Activated CD4-positive, alpha-beta T cell treated with anti-CD3 and anti-CD28 coated beads, Interleukin-2, amount 50 U/mL, for 4 hours (primary cell): ENCODE measurements at places on chromosomes 2 and 18.

DNA sequence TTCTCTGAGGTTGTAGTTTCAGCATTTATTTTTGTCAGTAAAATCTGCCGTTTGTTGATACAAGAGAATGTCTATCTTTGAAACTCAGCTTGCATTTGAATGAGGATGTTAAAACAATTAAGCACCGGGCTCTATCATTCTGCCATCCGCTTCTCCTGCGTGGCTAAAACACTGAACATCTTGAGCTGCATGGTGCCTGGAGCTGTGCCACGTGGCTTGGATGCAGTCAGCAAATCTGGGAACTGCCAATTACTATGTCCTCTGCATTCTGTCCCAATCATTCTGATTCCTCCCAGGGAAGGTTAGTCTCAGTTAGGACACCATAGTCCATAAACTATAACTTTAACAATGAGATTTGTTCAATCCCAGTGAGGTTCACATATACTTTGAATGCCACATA, 598.4 kb downstream of the FBXO15 start:
- DNase-seq = no peak

DNA sequence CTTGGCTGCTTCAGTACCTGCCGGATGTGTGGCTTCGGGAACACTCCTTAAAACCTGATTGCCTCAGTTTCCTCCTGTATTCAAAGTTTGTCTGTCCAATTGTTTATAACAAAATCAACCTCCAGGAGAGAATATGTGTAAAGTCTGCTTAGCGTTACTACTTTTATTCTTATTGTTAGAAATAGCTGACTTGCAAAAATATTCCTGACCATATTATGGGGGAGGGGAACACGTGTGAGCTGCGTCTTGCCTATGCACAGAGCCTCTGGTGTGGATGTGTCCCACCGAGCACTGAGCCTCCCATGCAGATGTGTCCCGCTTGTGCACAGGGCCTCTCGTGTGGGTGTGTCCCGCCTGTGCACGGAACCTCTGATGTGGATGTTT, 82.5 kb downstream of the DCDC2C start:
- DNase-seq = no peak

GRCh38 chr2:7133521-7133920, 216.3 kb downstream of the RNF144A start:
- no peak for DNase-seq

DNA sequence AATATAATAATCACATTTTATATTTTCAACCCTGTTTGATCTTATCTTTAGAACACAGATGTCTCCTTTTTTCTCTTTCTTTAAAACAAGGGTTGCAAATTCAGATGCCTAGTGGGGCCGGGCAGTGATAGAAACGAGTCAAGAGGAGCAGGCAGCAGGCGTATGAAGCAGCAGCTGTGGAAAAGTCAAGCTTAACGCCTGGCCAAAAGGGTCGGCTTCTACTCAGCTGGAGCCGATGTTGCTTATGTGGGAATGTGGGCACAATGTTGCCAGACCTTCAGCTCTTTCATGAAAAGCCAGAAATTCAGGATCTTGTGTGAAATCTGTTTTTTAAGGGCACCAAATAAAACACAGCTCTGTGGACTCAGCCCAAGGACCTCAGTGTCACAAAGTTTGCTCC, 642.7 kb downstream of the ARHGAP15 start:
- DNase-seq = no peak

- no peak for DNase-seq
Measured at GRCh38 chr2:96253006-96253405, 12.8 kb downstream of the TMEM127 start.

DNA sequence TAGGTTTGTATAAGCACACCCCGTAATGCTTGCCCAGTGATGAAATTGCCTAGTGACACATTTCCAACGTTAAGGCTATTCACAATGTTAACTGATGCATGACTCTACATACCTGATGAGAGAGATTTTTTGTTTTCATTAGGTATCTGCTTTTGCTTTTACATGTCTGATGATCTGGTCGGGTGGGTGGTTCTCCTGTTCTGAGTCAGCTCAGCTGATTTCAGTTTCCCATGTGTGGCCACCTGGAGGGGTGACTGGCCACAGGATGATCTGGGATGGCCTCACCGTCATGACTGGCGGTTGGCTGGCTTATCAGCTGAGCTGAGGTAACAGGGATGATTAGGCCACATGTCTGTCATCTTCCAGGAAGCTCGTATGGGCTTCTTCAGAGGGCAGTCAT, 33.8 kb upstream of the ACYP2 start:
- DNase-seq = no peak

DNA sequence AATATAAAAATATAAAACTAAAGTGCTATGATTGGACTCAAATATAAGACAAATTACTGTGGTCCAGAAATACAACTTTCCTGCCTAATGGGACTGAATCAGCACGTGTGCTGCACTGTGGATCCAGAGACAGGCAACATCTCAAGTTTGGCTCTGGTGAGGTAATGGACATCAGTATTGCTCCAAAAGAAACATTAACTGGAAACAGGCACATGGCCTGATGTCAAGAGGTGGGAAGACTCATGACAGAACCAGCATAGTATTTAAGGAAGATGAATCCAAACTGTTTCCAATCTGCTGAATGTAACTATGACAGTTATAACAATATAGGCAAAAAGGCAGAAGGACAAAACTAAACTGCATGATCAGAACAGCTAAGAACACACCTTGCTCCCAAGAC, 354.6 kb downstream of the FSIP2 start:
- DNase-seq = no peak

- DNase-seq = no peak
Measured at GRCh38 chr2:102677244-102678215, 58.2 kb downstream of the SLC9A2 start.

- DNase-seq = no peak
Measured at GRCh38 chr2:181228661-181229060, 228.5 kb upstream of the ITGA4 start.

DNA sequence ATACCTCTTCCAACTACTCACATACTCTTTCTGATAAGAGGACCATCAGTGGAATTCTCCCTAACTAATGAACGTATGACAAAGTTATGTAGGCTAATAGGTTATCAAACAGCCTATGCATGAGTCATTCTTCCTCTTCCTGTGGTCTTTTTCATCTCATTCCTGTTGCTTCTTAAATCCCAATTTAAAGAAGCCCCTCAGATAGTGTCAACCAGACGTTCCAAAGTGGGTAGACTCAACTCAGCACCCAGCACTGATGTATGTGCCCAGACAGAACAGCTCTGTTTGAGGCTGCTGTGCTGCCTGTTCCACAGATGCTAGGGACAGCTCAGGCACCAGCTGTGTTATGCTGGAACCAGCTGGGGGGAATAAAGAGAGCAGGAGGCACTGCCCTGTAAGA, 52.6 kb downstream of the CXCR4 start:
- no peak for DNase-seq

- DNase-seq = no peak
Measured at GRCh38 chr2:139389391-139389790, 609.2 kb upstream of the NXPH2 start.

DNA sequence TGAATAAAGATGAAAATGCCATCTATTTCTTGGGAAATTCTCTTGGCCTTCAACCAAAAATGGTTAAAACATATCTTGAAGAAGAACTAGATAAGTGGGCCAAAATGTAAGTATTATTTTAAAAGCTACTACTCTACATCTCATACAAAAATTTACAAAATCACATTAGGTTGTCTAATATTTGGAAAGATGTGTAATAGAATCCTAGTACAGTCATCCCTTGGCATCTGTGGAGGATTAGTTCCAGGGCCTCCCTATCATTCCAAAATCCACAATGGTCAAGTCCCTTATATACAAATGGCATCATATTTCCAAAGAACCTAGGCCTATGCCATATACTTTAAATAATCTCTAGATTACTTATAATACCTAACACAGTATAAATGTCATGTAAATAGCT, 41.2 kb downstream of the KYNU start:
- no peak for DNase-seq

GRCh38 chr2:161556440-161556839, 67.8 kb upstream of the SLC4A10 start:
- DNase-seq = no peak

DNA sequence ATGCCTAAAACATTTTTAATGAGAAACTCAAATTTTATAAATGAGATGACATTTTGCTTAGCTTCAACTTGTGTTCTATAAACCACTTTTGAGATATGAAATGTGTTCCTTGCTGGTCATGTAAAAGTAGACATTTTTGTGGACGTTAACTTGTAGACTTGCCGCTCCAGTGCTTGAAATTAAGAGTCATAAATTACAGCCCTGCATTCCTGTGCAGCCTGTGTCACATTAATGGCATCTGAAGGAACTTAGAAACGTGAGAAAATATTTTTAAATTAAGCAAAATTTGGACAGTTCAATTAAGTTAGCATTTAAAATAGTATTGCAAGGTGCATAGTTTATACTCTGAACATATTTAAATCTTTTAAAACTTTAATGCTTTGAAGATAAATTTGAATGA, 98.3 kb upstream of the LDLRAD4 start:
- DNase-seq = no peak

GRCh38 chr2:196640031-196640548, 575 bp downstream of the CCDC150 start:
- DNase-seq = no peak

DNA sequence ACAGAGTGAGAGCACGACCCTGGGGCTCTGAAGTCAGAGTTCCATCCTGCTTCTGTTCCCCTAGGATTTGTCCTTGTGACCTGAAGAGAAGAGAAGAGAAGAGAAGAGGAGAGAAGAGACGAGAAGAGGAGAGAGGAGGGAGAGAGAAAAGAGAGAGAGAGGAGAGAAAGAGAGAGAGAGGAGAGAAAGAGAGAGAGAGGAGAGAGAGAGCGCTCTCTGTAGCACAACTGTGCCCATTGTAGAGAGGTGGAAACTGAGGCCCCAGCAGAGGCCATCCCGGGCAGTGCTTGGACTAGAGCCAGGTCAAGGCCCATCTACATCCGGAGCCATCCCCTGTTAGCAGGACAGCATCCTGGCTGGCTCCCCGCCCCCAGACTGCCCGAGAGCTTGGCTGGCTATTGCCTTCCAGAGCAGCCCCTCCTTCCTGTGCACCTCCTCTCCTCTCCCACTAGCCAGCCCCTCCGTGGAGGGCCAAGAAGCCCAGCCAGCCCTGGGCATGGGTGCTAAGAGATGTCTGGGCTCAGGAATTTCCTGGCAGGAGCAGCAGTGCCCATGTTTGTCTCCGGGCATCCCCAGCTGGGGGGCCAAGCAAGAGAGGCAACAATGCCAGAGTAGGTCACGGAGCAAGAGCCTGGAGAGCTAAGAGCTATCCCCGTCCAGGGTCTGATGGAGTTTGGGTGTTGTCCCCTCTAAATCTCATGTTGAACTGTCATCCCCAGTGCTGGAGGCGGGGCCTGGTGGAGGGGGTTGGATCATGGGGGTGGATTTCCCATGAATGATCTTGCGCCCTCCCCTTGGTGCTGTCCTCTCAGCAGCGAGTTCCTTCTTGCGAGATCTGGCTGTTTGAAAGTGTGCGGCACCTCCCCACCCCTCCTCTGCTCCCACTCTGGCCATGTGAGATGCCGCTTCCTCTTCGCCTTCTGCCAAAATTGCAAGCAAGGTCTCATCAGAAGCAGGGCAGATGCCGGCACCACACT, 18.2 kb upstream of the GPR55 start:
- DNase-seq = no peak

DNA sequence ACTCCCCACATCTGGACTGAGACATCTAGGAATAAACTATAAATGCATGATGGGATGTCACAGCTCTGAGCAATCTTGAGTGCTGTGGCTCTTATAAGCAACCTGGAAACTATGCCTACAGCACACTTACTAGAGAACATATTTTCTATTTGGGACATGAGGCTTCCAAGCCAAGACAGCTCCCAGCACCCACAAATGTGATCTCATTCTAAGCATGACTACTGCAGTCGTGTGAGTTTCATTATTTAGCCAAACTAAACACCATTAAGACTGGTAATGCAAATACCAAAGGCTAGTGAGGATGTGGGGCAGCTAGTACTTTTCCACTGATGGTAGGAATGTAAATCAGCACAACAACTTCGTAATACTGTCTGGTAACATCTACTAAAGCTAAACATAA, 72.5 kb downstream of the RTTN start:
- DNase-seq = no peak

GRCh38 chr2:16948710-16949109, 283.1 kb upstream of the CYRIA start:
- DNase-seq = no peak

- DNase-seq = no peak
Measured at GRCh38 chr2:237535385-237536082, 30.8 kb upstream of the PRLH start.

GRCh38 chr2:43402452-43402937, 176.1 kb upstream of the ZFP36L2 start:
- no peak for DNase-seq

DNA sequence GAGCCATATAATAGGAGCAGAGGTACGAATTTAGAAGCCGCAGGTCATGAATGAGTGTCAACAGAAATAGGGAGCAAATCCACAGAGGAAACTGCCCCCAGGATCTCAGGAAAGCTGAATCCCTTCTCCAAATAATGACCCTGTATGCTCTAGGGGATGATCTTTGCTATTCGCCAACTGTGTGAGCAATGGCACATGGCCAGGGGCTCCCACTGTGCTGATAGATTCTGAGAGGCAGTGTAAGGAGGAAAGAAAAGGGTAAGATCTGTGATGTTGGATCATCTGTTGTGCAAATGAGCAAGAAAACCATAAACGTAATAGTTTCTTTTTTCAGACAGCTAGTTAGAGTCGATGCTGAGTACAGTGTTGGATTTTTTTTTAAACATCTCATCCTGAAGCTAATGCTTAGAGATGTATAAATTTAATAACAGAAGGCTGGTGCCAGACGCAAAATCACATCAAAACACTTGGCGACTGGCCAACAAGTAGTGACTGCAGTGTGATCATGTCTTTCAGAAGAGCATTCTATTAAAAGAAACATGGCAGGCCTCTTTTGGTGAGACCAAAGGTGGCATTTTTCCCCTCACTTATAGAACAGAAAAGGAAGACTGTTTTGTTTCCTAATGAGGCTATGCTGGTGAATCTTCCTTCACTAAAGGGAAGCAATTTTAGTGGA, 77.4 kb downstream of the ABCA12 start:
- no peak for DNase-seq

GRCh38 chr2:200525551-200525881, 491 bp upstream of the SGO2 start:
- no peak for DNase-seq

DNA sequence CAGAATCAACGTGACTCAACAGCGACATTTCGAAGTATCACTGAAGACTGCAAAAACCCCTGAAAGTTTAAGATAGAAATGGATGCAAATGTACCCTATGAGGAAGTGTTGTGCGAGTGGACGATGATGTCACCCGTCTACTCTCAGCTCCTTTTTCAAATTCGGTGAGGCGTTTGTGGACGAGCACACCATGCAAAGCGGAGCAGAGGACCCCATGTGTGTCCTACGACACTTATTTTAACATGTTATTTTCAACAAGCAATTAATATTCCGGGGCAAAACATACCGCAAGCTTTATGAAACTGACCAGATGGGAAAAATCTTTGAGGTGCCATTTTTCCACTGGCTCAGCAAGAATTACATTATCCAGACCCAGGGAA, 2.0 kb downstream of the PXDN start:
- DNase-seq = no peak
